Activated CD4-positive, alpha-beta T cell treated with anti-CD3 and anti-CD28 coated beads, Interleukin-2, amount 10 ng/mL, durations not matched to agents 24 days and 14 days (primary cell): ENCODE measurements at places on chromosomes 7 and 10.

DNA sequence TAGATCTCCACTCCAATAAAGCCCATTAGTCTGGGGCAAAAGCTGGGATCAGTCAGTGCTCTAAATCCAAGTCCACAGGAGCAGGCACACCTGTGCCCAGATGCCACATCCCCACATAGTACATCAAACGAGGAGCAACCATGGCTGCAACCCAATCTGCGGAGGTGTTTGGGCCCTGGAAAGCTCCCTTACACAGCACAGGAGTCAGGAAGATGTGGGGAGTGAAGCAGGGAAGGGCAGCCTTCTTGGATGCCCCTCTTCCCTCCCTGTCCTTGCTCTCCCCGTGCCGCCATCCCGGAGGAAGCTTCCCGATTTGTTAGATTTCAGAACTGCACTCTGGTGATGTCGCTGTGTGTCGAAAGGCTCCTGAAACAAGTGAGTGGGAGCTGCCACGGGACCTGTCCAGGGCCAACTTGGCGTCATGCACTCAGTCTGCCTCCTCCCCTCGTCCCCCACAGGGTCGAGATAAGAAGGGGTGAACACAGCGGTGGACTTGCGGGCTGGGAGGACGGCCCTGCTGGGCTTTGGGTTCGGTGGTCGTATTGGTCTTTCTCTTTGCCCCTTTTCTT is 230.6 kb upstream of the GRB10 start:
- DNase-seq: no peak

DNA sequence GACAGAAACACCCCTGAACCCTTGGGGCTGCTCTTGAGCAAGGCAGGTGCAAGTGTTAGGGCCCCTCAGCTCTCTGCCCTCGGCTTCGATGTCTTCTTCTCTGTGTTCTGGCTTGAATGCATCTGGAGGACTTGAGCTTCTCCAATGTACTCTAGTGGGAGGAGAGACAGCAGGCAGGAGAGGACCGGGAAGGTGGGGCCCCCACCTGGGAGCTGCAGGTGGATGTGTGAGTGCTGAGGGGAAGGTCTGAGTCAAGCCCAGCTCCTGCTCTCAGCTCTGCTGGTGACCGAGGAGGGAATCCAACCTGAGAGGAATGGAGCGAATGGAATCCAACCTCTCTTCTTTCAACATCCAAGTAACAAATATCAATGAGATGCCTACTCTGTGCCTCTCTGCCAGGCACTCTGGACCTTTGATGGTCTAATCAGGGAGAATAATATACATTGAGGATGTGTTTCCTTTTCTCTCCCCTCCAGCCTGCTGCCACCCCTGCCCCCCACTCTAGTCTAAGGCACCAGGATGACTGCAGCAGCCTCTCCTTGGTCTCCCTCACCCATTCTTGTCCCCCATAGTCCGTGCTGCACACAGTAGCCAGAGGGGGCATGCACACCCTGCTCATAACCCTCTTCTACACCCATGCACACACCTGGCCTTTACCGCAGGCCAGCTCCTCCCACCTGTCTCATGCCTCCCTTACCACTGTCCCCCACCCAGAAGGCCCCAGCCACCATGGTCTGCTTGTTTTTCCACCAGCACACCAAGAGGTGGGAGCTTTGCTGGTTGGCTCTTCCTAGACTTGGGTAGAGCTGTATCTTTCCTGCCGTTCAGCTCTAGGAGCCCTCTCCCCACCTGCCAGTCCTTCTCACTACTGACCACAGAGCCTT is 13.6 kb downstream of the TBATA start:
- no peak for DNase-seq

DNA sequence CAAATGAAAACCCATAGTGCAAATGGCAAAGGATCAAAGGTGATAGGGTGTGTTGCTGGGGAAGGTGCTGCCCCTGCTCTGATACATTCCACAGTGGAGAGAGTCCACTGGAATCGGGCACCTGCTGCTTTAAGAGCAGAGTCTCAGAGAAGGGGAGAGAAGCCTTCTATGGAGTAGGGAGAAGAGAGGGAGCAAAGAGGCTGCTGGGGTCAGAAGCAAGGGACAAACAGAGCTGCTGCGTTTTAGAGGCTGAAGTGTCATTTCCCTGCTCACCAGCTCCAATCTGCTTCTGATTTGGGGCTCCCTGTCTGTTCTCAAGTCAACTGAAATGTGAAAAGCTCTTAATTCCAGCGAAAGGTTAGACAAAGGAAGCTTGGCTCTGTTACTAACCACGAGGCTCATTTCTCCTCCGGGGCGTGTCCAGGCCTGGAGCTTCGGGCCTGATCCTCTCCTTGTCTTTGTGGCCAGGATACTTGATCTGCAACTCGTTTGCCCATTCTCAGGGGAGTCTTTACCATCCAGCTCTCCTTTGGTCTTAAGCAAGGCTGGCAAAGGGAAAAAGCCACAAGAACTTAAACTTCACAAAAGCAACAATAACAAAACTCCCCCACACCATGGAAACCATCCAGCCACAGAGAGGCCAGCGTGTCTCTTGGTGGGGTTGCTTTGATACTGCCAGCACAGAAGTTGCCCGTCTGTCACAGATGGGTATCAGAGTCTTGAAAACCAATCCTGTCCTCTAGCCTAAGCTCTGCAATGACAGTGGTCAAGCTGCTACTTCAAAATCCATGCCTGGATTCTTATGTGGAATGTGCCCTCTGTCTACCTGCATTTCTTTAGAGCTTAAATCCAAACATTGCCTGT is 692.6 kb downstream of the SUGCT start:
- DNase-seq: no peak

- DNase-seq: no peak
Measured at GRCh38 chr7:28806841-28807240, 151.3 kb downstream of the TRIL start.

DNA sequence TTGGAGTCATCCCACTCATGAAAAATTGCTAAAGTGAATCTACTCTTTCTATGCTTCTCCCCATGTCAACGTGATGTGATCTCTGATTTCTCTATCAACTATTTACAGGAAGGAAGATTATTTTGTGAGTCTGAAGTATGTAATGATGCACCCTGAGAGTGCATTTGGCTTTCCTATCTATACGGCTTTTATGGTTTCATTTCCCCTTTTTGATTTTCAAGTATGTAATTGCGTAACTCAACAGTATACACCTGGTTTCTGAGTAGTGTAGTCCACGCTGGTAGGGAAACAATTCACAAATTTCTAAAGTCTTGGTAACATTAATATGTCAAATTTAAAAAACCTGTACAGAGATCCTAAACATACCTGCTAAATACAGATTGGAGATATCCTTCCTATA is 194.7 kb upstream of the SEMA3A start:
- DNase-seq: no peak

DNA sequence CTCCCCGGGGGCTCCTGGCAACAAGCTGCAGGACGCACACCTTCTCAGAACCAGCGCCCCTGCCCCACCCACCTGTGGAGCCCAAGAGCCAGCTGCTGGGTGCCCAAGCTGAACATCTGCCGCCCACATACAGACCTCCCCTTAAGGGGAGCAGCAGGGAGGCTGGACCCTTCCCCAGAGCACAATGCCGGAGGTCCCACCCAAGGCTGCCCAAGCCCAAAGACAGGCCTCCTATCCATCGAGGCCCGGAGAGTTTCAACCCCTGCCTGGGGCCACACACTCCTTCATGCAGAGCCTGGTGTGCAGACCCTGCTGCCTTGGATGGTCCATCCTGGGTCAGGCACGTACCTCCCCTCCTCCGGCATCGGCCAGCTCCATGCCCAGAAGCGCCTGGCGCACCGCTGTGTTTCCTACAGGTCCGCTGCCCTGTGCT is 48.7 kb downstream of the VIPR2 start:
- no peak for DNase-seq

DNA sequence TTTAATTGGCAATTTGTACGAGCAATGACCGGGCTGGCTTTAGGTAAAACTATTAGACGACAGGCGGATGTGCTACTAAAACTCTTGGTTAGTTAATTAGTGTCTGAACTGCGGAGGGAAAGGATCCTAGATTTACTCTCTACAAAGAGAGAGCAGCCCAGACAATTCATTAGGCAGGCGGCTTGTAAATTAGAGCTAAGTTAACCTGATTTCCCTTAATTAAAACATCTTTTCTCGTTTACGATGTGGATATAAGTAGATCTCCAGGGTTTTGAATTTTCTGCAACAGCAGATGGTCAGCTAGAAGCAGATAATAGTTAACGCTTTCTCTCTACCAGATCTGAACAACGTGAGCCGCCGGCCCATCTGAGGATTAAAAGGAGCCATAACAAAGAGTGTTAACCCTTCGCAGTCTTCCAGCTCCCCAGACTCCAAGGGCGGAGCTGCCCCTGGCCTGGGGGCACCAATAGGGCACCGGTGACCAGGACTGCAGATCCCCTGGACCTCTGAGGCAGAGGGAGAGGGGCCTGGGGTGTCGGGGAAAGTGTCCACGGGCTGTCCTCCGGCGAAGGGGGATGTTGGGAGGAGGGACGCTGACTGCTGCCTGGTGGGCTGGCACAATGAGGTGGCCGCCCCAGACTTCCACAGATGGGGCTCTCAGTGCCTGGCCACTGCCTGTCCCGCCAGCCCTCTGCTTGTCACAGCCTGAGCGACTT is 6.3 kb upstream of the UNCX start:
- no peak for DNase-seq

DNA sequence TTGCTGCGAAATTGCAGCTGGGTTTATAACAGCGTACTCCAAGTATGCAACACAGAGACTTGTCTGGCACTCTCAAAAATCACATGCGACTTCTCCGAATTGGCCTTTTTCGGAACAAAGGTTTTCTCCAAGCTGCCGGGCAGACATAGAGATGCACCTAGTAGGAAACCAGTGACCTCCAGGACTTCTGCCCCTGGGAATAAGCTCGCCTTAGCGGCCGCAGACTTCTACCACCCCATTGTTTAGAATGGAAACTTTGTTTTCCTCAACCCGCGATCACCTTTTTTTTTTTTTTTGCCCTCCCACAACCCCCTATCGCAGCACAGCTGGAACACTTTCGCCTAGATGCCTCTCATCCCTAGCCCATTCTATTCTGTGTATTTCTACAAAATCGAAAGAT is 4.9 kb upstream of the HOXA10 start:
- DNase-seq: no peak

- DNase-seq: no peak
Measured at GRCh38 chr7:135792866-135793265, 44.3 kb upstream of the FAM180A start.

DNA sequence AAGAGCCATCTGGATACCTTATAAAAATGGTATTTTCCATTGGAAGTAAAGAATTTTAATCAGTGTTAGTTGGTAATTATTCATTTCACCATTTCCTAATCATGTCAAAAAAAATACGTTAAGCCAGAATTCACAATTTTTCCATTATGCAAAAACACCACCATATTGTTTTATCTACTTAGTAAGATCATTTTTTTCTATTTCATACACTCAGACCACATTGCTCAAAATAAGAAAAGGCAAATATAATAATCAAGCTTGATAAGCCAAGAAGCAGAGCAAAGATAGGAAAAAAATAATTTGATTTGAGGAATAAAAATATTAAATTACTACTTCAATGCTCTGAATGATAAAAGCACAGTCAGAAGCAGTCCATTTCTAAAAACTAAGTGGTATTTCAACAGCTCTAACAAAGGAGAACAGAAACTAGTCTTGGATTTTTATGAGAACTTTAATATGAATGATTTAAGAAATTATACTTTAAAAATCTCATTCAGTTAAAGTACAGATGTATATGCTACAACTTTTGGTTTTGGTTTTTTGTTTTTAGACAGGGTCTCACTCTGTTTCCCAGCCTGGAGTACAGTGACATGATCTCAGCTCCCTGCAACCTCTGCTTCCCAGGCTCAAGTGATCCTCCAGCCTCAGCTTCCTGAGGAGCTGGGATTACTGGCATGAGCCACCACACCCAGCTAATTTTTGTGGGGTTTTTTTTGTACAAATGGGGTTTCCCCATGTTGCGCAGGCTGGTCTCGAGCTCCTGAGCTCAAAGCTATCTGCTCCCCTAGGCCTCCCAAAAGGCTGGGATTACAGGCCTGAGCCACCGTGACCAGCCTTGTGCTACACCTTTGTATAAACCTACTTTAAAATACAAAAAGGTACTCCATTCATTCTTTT is 46.6 kb downstream of the LRRN3 start:
- DNase-seq: peak; percentile 76

- no peak for DNase-seq
Measured at GRCh38 chr10:112223725-112224124, 40.2 kb upstream of the GPAM start.

- DNase-seq: no peak
Measured at GRCh38 chr10:54559498-54559897, 241.5 kb downstream of the PCDH15 start.

DNA sequence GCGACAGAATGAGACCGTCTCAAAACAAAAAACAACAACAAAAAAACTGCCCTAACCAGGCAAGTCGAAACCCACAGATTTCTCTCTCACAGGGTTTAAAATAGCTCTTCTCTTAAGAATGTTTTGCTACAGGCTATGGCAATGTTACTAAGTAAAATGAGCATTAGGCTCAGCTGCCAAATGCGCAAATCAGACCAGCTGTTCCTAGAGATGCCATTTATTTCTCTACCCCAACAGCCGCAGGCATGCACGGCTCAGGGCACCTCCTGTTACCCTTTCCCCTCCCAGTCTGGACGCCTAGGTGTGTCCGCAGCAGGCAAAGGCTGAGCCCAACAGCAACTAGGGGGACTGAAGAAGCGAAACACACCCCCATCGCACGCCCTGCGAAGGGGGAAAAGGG is 168.3 kb upstream of the MBL2 start:
- DNase-seq: no peak

DNA sequence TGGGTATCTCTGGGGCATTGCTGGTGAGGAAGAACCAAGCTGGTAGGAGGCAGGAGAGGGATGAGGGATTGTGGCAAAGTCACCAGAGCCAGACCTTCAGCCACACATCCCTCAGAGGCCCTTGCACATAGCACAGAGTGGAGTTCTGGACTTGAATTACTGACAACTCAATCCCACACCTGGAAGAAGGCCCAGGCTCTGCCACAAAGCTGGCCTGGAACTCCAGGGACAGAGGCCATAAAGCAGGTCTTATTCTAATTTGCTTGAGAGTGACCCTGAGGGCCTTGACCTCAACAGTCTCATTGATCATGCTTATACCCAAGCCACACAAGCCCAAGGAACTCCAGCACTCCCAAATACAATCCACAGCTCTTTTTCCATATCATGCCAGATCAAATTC is 486.2 kb upstream of the ZMIZ1 start:
- DNase-seq: no peak

- DNase-seq: no peak
Measured at GRCh38 chr7:25567430-25567829, 339.1 kb upstream of the NPVF start.

- DNase-seq: no peak
Measured at GRCh38 chr7:2195400-2196246, 37.1 kb downstream of the MAD1L1 start.

- DNase-seq: no peak
Measured at GRCh38 chr7:1364068-1364905, 95.0 kb downstream of the MICALL2 start.

- DNase-seq: no peak
Measured at GRCh38 chr7:122166275-122166674, 22.2 kb upstream of the AASS start.

GRCh38 chr7:96045919-96046318 is 273.6 kb downstream of the DYNC1I1 start:
- DNase-seq: no peak

DNA sequence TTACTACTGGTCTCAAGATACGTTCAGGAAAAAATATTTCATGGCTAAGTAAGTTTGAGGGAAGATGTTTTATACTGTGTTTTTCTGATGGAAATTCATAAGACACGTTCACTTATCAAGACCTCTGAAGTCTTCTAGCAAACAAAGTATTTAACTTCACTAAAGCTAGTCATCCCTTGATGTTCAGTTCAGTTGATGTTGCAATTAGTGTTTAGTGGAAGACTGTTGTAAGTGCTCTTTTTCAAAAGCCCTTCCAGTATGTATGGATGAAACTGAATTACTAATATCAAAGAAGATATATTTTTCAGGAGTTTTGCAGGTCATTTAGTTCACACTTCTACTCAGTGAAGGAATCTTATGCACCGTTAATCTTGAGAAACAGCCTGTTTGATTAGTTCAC is 25.1 kb downstream of the CUL1 start:
- DNase-seq: no peak
